ENCODE measurements at places on chromosomes 2 and 18.

GRCh38 chr18:48629730-48630324, 91.0 kb downstream of the CTIF start:
- DNase-seq, result no peak

GRCh38 chr2:170828533-170828916, 11.8 kb downstream of the GAD1 start:
- no peak for DNase-seq

DNA sequence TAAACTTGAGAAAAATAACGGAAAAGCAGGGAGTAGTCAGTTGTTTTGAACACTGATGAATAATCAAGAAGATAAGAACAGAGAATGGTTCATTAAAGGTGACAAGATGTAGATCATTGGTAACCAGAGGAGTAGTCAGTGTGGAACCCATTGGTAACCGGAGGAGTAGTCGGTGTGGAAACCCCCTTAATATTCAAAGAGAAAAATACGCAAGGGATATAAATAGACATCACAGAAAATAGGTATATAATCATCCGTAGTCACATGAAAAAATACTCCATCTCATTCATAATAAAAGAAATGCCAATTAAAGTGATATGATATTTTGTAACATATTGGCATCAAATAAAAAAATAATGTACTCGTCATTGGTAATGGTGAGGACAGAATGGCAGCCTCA, 70.6 kb upstream of the EPAS1 start:
- DNase-seq, result no peak

DNA sequence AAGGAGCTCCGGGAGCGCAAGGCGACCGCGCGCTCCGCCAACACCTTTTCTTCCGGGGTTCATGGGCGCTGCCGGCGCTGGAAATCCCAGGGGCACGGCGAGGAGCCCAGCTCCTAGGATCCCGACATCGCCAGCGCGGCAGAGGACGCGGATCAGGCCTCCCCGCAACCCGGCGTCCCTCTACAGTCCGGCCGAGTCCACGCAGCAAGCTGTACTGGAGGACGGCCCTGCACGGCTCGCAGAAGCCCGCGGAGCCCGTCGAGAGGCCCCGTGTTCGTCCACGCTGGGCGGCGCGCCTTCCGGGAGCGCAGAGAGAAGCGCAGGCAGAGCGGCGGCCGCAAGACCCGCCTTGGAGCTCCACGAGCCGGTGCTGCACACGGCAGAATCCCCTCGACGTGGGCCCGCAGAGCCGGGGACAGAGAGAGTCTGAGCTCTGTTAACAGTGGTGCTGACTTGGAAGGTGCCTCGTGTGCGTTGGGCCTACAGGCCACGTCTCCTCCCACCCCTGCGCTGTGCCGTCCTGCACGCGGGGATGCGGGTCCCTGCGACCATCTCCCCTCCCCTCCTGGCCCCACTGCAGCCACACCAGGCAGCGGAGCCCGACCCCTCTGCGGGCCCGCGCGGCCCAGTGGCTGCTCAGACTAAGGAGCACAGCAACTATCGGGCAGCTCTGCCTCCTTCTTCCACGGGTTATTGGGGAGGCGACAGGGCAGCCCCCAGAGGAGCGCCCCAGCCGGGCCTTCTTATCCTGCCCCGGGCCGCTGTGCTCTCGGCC, 28.1 kb upstream of the PTPN2 start:
- DNase-seq, result no peak

GRCh38 chr2:145356056-145356455, 836.1 kb upstream of the ZEB2 start:
- DNase-seq, result no peak

GRCh38 chr2:3598197-3598910, 3.4 kb downstream of the COLEC11 start:
- no peak for DNase-seq

DNA sequence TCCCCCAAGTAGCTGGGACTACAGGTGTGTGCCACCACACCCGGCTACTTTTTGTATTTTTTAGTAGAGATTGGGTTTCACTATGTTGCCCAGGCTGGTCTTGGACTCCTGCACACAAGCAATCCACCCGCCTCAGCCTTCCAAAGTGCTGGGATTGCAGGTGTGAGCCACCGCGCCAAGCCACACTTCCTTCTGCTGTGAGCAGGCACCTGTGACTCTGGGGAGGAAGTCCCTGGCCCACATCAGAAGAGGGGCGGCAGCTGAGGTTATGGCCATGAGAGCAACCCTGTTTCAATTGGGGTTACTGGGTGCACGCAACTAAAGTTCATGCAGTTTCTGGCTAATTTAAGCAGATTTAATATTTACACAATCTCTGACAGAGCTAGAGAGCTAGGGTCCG, 91.0 kb downstream of the PLB1 start:
- DNase-seq, result no peak

- no peak for DNase-seq
Measured at GRCh38 chr2:6203291-6203959, 511.2 kb downstream of the SOX11 start.

- no peak for DNase-seq
Measured at GRCh38 chr2:181907057-181907456, 15.5 kb downstream of the ITPRID2 start.

DNA sequence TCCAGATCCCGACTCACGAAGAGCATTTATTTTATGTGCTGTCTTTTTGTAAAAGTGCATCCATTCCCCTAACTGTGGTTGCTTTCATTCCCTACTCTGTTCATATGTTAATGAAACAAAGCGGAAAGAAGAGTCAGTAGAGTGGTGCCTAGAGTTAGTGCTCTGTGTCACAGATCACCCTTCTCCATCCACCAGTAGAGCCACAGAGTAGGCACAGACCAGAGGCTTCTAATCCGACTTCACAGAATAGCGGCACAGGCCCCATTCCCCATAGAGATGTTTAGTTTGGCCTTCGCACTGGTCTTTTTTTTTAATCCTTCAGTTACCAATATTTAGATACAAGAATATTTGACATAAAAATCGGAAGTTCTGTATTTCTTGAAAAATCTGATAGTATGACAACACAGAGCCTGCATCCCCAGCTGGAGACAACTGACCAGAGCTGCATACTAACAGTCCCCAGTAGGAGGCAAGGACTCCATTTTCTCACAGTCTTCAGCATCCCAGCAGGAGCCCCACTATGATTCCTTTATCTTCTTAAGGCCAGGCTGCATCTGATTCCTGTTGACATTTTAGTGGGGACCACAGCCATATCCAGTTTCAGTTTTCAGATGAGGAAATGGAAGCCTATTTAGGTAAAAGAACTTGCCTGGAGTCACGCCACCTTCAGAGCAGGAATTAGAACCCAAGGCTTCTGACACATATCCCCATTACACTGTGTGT, 7.0 kb downstream of the G6PC2 start:
- DNase-seq, result no peak

GRCh38 chr2:165074323-165074722, 119.0 kb upstream of the SLC38A11 start:
- no peak for DNase-seq

GRCh38 chr2:202815548-202816360, 55.8 kb downstream of the ICA1L start:
- DNase-seq, result no peak

DNA sequence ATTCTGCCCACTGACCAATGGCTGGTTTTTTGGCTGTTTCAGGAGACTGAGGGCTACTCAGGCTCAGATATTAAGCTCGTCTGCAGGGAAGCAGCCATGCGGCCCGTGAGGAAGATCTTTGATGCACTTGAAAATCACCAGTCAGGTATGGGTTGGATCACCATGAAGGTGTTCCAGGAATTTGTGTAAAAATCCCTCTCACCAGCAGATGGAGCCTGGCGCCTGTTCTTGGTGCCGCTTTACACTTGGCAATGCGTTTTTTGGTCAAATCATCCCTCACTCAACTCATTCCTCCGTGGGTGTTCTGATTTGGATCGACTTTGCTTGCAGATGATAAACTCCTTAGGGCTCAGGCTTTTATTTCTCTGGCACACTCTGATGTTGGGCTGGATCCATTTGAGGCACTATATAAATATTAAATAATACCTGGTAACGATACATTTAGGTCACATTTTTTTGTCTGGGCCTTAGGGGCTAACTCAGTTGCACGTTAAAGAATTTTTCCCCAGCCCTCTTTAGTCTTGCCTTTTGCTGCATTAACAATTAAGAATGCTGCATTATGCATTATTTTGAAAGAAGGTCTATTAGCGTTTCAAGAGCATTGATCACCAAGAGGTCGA, 50.0 kb downstream of the HDHD2 start:
- DNase-seq, result no peak

GRCh38 chr2:25302758-25303375, 38.9 kb downstream of the DNMT3A start:
- no peak for DNase-seq

GRCh38 chr18:2412996-2413751, 158.1 kb downstream of the METTL4 start:
- no peak for DNase-seq

DNA sequence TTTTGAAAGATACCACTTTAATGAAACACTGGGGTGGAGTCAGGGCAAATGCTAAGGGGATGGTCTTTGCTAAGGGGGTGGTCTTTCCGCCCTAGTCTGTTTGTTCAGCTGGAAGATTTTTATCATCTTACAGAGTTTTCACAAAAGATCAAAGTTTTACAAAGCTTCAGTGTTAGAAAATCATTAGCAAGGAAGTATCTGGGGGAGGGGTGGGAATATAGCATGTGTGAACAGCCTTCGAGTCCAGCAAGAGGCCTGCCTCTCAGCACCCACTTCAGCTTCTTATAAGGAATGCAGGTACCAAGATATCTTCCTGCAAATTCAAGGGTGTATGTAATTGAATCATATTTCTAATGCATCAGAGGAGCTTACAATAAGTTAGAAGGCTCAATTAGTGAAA, 112.9 kb downstream of the RAPGEF4 start:
- DNase-seq, result no peak

DNA sequence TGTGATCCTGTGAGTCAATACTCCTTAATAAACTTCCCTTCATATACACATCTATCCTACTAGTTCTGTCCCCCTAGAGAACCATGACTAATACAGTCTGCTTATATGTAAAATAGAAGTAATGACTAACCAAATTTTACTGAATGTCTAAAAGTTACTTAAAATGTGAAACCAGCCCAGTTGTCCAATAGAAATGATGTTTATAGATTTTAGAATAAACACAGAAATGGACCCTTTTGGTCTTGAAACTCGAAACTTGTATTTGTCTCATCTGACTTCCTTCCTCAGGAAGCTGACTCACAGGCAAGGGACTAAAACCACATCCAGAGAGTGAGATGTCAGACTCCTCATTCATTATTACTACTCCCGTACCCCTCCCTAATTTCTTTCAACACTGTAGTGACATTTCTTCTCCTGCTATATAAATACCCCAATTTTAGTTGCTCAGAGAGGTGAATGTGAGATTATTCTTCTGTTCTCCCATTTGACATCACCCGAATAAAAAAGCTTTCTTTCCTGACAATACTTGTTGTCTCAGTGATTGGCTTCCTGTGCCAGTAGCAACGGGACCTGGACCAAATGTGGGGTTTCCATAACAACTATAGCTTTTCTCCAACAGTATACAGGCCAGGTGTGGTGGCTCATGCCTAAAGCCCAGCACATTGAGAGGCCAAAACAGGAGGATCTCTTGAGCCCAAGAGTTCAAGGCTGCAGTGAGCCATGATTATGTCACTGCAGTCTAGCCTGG, 486.0 kb downstream of the ERBB4 start:
- no peak for DNase-seq

DNA sequence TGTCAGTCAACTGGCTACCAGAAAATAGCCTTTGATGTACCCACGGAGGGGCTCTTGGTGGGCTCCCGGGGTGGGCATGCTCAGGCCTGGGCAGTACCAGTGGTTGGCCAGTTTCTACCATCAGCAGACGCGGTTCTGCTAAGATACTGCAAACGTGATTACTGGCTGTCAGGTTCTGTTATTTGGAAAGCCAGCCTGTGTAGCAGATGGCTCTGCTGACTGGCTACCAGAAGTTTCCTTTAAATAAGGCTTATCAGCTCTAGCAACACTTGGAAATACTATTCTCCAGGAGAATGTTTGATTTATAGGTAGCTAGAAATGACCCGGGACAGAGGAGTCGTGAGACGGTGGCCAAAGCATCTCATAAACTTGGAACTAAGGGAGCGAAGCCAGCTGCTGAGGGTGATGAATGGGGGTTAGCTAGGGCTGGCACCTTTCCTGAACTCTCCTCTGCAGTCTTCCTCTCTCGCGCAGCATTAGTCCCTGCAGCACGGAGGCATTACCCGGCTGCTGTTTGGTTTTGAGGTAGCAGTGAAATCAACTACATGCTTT, 171.9 kb downstream of the AGAP1 start:
- DNase-seq, result no peak

DNA sequence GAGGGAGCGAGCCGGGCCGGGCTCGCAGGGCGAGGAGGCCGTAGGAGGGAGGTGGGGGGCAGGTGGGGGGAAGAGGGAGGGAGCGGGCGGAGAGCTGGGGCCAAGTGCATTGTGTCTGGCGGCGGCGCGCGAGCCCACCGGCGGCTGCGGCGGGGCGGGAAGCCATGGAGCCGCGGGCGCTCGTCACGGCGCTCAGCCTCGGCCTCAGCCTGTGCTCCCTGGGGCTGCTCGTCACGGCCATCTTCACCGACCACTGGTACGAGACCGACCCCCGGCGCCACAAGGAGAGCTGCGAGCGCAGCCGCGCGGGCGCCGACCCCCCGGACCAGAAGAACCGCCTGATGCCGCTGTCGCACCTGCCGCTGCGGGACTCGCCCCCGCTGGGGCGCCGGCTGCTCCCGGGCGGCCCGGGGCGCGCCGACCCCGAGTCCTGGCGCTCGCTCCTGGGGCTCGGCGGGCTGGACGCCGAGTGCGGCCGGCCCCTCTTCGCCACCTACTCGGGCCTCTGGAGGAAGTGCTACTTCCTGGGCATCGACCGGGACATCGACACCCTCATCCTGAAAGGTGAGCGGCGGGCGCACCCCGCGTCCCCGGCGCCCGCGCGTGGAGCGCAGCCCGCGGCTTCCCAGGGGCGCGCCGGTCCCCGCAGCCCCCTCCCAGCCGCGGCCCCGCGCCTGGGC, at the start of gene TMEM178A:
Gene TMEM178A (plus strand): TSS at position 107 of the 680 bp plus-strand sequence. CDS start 58 bp downstream, at position 165.
- no peak for DNase-seq

- DNase-seq, result no peak
Measured at GRCh38 chr2:64681479-64681967, 27.8 kb upstream of the SERTAD2 start.

DNA sequence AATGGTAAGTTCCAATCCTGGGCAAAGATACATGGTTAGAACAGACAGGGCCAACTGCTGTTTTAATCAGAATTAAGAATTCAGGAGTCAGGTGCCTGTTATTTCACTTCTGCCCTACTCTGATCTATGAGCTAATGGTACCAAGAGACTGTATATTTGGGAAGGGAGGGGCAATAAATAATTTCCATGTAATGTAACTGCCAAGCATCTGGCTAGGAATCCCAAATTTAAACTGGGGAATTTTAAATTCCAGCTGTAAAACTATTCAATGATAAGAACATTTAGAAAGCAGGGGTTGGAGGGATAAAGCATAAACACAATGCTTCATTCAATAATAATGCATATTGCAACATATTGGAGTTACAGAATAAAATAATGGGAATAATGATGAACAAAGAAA, 49.7 kb downstream of the SCN7A start:
- no peak for DNase-seq

GRCh38 chr2:212904646-212905045, 246.8 kb downstream of the IKZF2 start:
- no peak for DNase-seq
